ENCODE measurements at places on chromosomes 6 and 20. TPM values are rescaled to one million over a fixed set of nuclear protein-coding genes. Genes with fewer than 3 reads are reported as not detected.

DNA sequence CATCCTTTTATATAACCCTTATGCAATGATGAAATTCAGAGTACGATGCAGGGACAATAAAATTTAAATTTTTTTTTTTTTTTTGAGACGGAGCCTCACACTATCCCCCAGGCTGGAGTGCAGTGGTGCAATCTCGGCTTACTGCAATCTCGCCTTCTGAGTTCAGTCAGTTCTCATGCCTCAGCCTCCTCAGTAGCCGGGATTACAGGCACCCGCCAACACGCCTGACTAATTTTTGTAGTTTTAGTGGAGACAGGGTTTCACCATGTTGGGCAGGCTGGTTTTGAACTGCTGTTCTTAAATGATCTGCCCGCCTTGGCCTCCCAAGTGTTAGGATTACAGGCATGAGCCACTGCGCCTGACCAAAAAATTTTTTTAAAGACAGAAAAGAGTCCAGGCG is 15.2 kb downstream of the MTO1 start:
- DNase-seq: no peak

GRCh38 chr6:40728643-40729042 is 141.5 kb upstream of the LRFN2 start:
- DNase-seq: no peak

- no peak for DNase-seq
These were observed 1.4 kb downstream of the PHACTR1 start for GRCh38 chr6:12718015-12718414.

The EYA2 gene
- 3.7 TPM for total RNA-seq

The ZSCAN31 gene
- 8.3 TPM for total RNA-seq

The CRIP3 gene
- total RNA-seq: 2.2 TPM

Measured in right cardiac atrium (tissue), 5 donors.